ENCODE measurements at places on chromosomes 7 and 10. TPM values are rescaled to one million over a fixed set of nuclear protein-coding genes. Genes with fewer than 3 reads are reported as not detected.

HACD1 gene
- 34.3 TPM for total RNA-seq

PNLIPRP2 gene
- total RNA-seq, result not detected

SPACDR gene
- total RNA-seq, result 1.8 TPM

ADAM22 gene
- 4.3 TPM for total RNA-seq

SEMA3C gene
- 37.2 TPM for total RNA-seq

CCDC186 gene
- 33.3 TPM for total RNA-seq

LIPJ gene
- not detected for total RNA-seq

CHRM2 gene
- 1.1 TPM for total RNA-seq

VAX1 gene
- total RNA-seq, result not detected

PHYHIPL gene
- not detected for total RNA-seq

PSTK gene
- 2.5 TPM for total RNA-seq

CYREN gene
- 39.3 TPM for total RNA-seq

SORCS1 gene
- total RNA-seq, result 0.23 TPM

DNA sequence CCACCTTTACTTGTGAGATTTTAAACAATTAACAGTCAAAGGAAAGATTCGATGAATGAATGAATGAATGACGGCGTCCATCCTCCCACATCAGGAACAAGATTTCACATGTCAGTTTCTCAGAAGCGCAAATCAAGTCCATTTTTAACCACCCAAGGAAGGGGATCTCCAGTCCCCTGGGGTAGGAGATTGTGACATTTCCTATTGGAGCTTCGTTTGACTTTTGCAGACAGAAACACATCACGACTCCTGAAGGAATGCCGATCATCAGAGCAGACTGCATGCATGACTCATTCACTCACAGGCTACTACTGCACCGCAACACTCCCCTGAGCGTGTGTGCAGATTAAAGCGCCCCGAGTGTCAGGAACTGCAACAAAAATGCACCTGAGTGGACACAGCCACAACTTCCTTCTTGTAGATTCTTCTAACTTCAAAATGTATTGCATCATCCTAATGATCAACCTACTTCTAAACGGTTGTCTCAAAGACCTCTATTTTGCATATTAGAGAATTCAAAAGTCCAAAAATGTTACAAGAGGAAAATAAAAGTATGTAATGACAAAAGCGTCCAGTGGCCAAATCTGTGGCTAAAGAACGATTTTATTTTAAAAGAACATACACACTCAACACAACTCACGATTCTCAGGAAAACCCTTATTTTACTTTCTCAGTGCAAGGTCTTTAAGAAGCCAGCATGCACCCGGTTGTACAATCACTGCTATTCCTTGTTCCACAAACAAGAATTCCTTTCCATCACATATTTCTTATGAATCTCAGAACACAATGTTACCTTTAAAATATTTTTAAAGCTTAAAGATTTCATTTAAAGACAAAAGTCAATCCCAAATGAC, 172.6 kb downstream of the FAM107B start:
- no peak for DNase-seq
- peaks cover 11% of the 10 kb centered on the region for H3K4me1 ChIP-seq
- H3K4me3 ChIP-seq, result peak overlapping the region; percentile 74
- H3K36me3 ChIP-seq, result peaks cover 24% of the 10 kb centered on the region
- H3K27me3 ChIP-seq, result no peaks in the 10 kb centered on the region

- H3K4me1 ChIP-seq, result no peaks in the 10 kb centered on the region
- no peaks in the 10 kb centered on the region for H3K36me3 ChIP-seq
- no peak overlapping the region for H3K4me3 ChIP-seq
- DNase-seq, result no peak
- no peaks in the 10 kb centered on the region for H3K27me3 ChIP-seq
These were observed 343.9 kb downstream of the SORCS1 start for GRCh38 chr10:106820579-106820978.

DNA sequence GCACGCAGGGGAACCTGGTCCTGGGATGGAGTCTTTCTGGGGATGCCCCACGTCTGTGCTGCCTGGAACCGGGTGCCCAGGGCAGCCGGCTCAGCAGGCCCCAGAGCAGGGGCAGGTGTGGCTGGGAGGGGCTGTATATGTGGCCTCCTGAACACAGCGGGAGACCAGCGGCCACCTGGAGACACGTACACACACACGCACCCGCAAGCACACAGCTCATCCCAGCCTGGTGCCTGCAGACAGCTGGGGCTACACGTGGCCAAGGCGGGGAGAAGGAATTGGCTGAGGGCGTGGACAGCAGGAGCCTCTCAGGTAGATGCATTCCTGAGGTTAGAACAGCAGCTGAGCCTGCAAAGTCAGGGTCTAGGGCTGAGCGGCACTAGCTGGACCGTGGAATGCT, 14.0 kb downstream of the ADAM8 start:
- H3K27me3 ChIP-seq, result no peaks in the 10 kb centered on the region
- no peak for DNase-seq
- no peaks in the 10 kb centered on the region for H3K36me3 ChIP-seq
- H3K4me3 ChIP-seq, result peak overlapping the region; percentile 38
- no peak overlapping the region for H3K27ac ChIP-seq

DNA sequence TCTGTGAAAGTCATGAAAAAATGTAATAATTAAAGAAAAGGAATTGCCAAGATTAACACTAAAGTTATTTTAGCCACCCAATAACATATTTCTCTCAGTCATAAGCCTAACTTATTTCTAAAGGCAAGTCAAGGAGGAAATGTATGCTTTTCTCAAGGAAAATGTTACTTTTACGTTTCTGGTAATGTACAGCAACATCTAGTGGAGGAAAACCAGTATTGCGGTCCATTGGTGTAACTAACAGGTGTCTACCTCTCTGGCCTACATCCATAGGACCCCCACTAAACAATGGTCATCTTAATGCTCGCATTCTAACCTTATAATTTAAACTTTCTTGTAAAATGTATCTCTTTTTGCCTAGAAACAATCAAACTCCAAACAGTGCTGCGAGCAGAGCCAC, 437.5 kb downstream of the KIF20B start:
- no peaks in the 10 kb centered on the region for H3K4me1 ChIP-seq
- no peak overlapping the region for H3K27ac ChIP-seq
- H3K4me3 ChIP-seq, result no peak overlapping the region
- H3K36me3 ChIP-seq, result no peaks in the 10 kb centered on the region

DNA sequence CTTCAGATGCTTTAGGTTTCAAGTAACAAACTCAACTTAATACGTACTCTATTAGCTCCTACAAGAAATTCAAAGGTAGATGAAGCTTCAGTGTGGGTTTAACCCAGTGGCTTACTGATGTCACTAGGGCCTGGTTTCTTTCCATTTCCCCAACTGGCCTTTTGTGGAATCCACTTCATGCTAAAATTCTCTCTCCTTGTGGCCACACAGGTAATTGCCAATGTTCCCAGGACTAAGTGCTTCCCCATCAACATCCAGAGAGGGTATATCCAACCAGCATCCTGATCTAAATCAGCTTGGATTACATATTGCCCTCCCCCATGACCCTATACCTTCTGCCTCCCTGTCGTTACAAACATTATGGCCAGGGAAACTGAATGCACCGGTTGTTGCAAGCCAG, 10.7 kb downstream of the FBXL13 start:
- no peaks in the 10 kb centered on the region for H3K27me3 ChIP-seq
- no peak overlapping the region for H3K27ac ChIP-seq
- no peaks in the 10 kb centered on the region for H3K4me1 ChIP-seq

DNA sequence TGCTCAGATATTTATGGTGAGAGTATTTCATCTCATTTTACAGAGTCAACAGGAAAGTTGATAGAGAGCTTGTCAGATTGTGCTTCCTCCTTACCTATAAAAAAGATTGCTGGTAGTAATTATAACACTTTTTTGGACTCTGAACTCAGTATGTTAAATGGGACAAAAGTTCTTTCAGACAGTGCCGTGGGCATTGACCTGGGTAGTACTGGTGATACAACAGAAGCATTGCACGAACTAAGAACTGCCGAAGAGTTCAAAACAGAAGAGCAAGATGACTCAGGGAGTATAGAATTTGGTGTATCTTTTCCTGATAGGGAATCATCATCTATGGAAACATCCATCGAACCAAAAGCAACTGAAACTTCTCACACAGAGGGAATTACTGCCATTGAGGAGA, 58.6 kb downstream of the LOXL4 start:
- no peaks in the 10 kb centered on the region for H3K27me3 ChIP-seq
- peaks cover 20% of the 10 kb centered on the region for H3K36me3 ChIP-seq
- no peak overlapping the region for H3K4me3 ChIP-seq

GRCh38 chr7:26101361-26102151, 50.4 kb upstream of the NFE2L3 start:
- no peak for DNase-seq
- H3K27ac ChIP-seq, result peak overlapping the region; percentile 24
- no peaks in the 10 kb centered on the region for H3K4me1 ChIP-seq
- no peaks in the 10 kb centered on the region for H3K36me3 ChIP-seq

DNA sequence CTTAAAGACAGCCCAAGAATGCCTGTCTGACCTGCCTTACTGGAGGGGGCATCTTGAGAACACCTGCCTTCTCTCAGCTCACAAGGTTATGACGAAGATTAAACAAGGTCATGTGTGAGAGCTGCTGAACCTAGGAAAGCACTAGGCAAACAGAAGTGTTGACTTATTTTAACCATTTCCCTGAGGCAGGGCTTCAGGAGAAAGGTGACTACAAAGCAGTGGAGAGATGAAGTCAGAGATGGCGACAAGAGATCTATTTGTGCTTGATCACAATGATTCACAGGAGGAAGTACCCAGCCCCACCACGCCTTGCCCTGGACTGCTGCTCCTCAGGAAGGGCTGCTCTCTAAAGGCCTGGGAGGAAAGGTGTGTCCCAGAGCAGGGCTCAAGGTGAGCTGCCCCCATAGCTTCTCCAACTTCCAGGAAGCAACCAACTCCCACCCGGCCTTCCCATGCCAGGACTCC, 27.8 kb downstream of the STN1 start:
- peak overlapping the region; percentile 82 for H3K27ac ChIP-seq
- no peak overlapping the region for H3K4me3 ChIP-seq
- peaks cover 56% of the 10 kb centered on the region for H3K4me1 ChIP-seq
- peak; percentile 69 for DNase-seq
- peaks cover 50% of the 10 kb centered on the region for H3K36me3 ChIP-seq
- H3K27me3 ChIP-seq, result no peaks in the 10 kb centered on the region

- no peaks in the 10 kb centered on the region for H3K36me3 ChIP-seq
- no peaks in the 10 kb centered on the region for H3K27me3 ChIP-seq
- peak overlapping the region; percentile 74 for H3K4me3 ChIP-seq
- H3K4me1 ChIP-seq, result peaks cover 3% of the 10 kb centered on the region
These were observed 1.2 kb downstream of the EZH2 start for GRCh38 chr7:148882841-148883265.

- H3K4me3 ChIP-seq, result no peak overlapping the region
- H3K4me1 ChIP-seq, result no peaks in the 10 kb centered on the region
- H3K27ac ChIP-seq, result no peak overlapping the region
- no peaks in the 10 kb centered on the region for H3K27me3 ChIP-seq
- no peaks in the 10 kb centered on the region for H3K36me3 ChIP-seq
- peak; percentile 51 for DNase-seq
These were observed 17.2 kb downstream of the ZNF488 start for GRCh38 chr10:47366731-47367460.

DNA sequence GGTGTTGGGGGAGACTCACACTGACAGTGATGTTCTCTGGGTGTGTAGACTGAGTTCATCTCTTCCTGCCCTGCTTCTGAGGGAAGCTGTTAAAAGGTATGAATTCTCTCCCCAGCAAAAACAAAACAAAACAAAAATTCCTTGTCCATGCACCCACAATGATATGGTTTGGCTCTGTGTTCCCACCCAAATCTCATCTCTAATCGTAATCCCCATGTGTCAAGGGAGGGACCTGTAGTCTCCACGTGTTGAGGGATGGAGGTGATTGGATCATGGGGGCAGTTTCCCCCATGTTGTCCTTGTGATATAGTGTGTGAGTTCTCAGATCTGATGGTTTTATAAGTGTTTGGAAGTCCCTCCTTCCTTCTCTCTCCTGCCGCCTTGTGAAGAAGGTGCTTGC, 245.5 kb downstream of the GALNT17 start:
- no peak for DNase-seq

DNA sequence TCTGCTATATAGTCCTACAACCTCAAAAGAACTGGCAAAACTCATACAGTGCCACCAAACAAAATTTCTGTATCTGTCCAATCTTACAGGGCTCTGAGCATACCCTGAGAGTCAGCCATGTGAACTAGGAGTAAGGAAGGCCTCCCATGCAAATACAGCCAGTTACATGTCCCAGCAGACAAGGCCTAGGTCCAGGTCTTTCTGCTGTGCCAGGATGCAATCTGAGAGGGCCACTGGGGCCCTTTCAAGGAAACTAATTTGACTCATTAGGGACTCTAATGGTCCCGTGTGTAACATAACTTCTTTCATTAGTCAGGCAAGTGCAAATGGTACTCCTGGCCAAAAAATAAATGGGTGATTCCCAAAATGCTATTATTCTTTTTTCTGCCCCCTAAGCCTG, 17.9 kb upstream of the HIBADH start:
- no peak for DNase-seq
- H3K4me1 ChIP-seq, result no peaks in the 10 kb centered on the region
- H3K36me3 ChIP-seq, result no peaks in the 10 kb centered on the region
- H3K27me3 ChIP-seq, result no peaks in the 10 kb centered on the region
- no peak overlapping the region for H3K4me3 ChIP-seq
- no peak overlapping the region for H3K27ac ChIP-seq
